Umbilical cord (tissue), 2 donors: ENCODE measurements at places on chromosomes 5 and 9.
A peak's percentile ranks its signal among the peaks of the same experiment; 100 is the strongest.

- no peak for DNase-seq
Measured at GRCh38 chr5:8473827-8474568, 605.0 kb downstream of the MTRR start.

GRCh38 chr5:50445296-50445949 lies 4.3 kb upstream of the EMB start:
- DNase-seq, result no peak

DNA sequence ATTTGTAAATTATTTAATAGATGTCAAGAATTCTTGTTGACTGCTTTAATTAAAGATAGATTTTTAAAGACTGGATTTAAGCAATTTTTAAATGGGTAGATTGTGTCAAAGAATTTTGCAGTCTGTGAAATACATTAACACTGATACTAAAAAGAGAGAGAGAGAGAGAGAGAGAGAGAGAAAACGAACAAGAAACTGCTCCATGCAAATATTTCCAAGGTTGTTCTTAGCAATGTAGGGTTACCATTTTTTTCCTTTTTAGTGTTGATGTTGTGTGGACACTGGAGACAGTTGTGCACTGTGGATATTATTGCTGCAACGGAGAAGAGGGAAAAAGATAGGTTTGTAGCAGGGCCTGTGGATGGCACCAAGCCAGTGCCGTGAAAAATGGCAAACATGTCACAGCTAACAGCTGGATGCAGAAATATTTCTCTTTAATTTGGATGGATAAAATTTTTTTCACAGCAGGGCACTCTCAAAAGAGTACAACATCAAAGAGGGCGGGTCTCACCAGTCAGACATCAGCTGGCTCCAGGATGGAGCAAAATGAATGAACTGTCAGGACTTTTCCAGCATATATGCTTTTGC lies 58.2 kb downstream of the PRDM6 start:
- no peak for DNase-seq

GRCh38 chr5:134459491-134459890 lies 47.8 kb upstream of the CDKN2AIPNL start:
- no peak for DNase-seq

- no peak for DNase-seq
Measured at GRCh38 chr5:115770466-115770865, 46.0 kb downstream of the CDO1 start.

DNA sequence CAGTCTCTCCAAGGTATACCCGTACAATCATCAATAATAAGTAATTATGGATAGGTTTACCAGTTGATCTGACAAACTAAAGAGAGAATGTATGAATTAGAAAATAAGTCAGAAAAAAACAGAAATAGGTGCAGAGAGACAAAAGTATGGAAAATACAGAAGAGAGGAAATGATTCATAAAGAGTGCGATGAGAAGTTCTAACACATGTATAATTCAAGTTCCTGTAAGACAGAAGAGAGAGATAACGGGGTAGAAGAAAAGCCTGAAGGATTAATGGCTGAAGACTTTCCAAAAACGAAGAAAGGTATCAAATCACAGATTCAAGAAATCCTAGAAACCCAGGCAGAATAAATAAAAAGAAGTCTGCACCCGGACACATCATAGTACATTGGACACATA lies 16.2 kb upstream of the SMU1 start:
- no peak for DNase-seq

GRCh38 chr9:690517-691111 lies 150.9 kb upstream of the DMRT1 start:
- no peak for DNase-seq

GRCh38 chr9:133108794-133109641 lies 12.0 kb downstream of the RALGDS start:
- no peak for DNase-seq

DNA sequence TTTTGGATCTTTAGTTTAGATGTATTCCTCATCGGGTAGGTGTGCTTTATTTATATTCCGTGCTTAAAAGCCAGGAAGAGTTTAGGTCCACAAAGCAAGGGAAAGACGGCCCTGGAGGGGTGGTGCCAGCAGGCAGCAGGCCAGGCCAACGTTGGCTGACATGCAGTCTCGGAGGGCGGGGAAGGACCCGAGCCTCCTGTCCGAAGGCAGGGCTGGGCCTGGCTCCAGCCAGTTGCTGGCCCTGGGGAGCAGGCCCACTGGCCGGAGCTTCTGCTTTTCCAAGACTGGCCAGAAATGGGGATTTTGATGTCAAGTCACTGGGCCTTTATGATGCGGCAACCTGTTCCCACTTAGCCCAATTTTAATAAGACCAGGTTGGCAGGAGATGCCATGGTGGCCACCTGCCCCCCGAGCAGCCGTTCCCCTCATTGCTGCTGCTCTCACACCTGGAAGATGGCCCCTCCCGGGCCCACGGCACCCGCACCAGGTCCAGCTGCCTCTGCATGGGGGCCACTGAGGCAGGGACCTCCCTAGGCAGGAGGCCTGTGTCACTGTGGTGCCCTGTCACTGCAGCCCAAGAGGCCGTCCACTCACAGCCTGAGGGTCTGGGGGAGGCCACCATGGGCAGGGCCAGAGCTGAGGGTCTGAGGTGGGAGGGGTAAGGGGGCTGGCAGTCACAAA lies 23.2 kb downstream of the LPCAT1 start:
- peak; percentile 29 for DNase-seq

DNA sequence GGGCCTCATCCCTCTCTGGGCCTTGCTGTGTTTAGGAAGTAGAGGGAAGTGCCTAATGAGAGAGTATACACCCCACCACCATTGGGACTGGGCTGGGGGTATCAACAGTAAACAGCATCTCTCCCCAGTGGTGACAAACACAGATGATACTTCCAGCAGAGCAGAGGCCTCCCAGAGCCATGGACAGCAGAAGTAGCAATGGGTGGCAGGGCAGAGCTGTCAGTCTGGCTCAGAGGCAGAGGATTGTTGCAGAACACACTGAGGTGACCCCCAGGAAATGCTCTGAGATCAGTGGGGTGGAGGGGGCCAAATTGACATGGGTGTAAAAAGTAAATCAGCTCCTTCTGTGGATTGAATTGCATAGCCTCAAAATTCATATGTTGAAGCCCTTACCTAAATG lies 12.1 kb upstream of the P4HA2 start:
- no peak for DNase-seq

GRCh38 chr9:91781906-91782305 lies 168.1 kb downstream of the ROR2 start:
- no peak for DNase-seq

GRCh38 chr9:118331622-118332045 lies 627.4 kb downstream of the TLR4 start:
- peak; percentile 65 for DNase-seq

DNA sequence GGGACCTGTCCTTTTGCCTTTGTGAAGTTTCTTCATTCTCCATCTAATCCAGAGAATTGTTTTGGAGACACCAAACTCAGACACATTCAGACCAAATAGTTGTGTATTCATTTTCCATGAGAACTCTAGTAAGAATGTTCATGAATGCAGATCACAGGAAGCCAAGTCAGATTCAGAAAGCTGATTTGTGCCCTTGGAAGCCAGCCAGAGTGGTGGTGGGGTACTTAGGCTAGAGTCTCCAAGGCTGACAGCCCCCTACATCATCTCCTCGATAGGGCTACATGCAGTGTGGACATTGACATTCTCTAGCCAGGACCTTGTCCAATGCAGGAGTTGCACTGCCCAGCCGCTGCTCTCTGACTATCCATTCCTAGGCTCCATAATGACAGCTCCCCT lies 137.6 kb downstream of the UGCG start:
- DNase-seq, result no peak

DNA sequence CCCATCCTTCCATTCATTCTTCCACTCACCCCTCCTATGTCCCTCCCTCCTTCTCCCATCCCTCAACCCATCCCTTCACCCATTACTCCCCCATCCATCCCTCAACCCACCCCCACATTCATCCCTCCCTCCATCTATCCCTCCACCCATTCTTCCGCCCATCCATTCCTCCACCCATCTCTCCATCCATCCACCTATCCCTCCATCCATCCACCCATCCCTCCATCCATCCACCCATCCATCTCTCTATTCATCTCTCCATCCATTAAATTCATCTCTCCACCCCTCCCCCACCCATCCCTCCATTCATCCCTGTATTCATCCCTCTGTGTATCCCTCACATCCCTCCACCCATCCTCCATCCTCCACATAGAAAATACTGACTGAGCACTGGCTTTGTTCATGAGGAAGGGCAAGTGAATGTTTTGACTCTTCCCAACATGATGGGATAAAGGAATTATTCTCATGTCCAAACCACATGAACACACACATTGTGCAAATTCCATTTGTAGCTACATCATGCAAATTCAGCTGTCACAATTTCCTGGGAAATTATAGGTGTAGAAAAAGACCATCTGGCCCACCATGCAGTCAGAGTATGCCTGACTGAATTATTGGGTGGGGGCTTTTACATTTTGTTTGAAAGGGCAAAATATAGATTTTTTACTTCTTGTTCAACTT lies 6.9 kb upstream of the VAV2 start:
- no peak for DNase-seq

- no peak for DNase-seq
Measured at GRCh38 chr9:81293651-81294050, 395.7 kb downstream of the TLE1 start.

- DNase-seq, result no peak
Measured at GRCh38 chr9:4152876-4153275, 147.0 kb downstream of the GLIS3 start.

GRCh38 chr9:78871086-78871451 lies 574.1 kb downstream of the PSAT1 start:
- no peak for DNase-seq

DNA sequence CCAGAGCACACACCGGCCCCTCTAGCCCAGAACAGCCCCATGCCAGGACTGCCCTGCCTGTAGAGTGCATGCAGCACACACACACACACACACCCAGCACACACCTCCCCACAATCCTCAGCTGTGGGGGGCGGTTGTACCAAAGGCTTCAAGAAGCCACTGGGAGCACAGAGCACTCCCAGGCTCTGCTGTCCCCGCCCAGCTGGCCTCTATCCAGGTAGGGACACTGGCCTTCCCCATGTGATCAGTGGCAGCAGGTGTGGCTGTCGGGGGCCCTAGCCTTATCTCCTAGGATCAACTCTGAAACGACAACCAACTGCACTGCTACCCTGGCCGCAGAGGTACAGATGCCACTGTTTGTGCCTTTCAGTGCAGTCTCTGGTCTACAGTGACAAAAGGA lies 2.0 kb downstream of the ANAPC2 start:
- no peak for DNase-seq

DNA sequence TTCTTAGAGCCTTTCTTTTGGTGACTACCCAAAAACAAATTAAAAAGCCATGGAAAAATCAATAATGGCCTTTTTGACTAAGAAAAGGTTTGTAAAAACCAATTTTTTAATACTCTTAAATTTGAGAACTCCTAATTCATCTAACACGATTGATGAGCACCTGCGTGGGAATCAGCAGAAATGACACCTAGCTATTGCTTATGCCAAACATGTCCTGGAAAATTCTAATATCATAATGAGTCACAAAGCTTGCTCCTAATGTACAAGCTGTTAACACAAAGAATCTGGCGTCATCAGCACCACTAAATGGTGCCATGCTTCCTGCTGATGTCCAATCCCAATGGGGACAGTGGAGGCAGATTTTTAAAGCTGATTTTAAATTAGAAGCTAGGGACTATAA lies 146.2 kb upstream of the LRRTM2 start:
- no peak for DNase-seq

GRCh38 chr9:84439250-84439649 lies 98.7 kb upstream of the SLC28A3 start:
- peak; percentile 28 for DNase-seq

GRCh38 chr5:147072622-147073021 lies 162.2 kb upstream of the STK32A start:
- DNase-seq, result no peak

- peak; percentile 38 for DNase-seq
Measured at GRCh38 chr9:69549310-69550202, 122.6 kb downstream of the APBA1 start.

- peak; percentile 83 for DNase-seq
Measured at GRCh38 chr5:52727020-52727419, 60.7 kb upstream of the ITGA1 start.
